ENCODE measurements at places on chromosomes 7 and 10.
A peak's percentile ranks its signal among the peaks of the same experiment; 100 is the strongest.

GRCh38 chr10:5453749-5454489, 41.6 kb downstream of the NET1 start:
- no peak for DNase-seq

DNA sequence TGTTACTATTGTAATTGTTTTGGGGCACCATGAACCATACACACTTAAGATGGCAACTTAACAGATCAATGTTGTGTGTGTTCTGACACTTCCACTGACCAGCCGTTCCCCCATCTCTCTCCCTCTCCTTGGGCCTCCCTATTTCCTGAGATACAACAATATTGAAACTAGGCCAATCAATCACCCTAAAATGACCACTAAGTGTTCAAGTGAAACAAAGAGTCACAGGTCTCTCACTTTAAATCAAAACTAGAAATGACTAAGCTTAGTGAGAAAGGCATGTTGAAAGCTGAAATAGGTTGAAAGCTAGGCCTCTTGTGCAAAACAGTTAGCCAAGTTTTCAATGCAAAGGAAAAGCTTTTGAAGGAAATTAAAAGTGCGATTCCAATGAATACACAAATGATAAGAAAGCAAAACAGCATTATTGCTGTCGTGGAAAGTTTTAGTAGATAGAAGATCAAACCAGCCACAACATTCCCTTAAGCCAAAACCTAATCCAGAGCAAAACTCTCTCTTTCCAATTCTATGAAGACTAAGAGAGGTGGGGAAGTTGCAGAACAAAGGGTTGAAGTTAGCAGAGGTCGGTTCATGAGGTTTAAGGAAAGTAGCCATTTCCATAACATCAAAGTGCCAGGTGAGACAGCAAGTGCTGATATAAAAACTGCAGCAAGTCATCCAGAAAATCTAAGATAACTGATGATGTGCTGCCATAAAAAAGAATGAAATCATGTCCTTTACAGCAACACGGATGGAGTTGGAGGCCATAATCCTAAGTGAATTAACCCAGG, 90.6 kb downstream of the MTPN start:
- DNase-seq: no peak

GRCh38 chr7:105691680-105692564, 110.6 kb upstream of the EFCAB10 start:
- peak; percentile 86 for DNase-seq

GRCh38 chr10:21732067-21732772, 198.2 kb downstream of the MLLT10 start:
- no peak for DNase-seq

DNA sequence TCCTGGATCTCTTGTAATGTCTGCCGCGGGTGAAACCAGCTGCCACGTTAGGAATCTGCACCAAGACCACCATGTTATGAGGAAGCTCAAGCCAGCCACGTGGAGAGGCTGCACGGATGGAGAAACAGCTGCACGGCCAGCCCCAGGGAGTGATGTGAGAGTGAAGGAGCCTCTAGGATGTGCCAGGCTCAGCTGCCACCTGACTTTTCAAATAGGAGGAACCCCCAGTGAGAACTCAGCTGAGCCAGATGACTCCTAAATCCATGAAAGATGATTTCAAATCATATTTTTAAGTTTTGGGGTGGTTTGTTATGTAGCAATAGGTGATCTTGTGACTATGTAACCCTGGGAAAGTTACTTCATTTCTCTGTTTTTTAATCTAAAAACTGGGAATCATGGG, 71.7 kb downstream of the PRKAG2 start:
- no peak for DNase-seq

- no peak for DNase-seq
Observed at GRCh38 chr10:22343731-22344130, 1.6 kb upstream of the SPAG6 start.

DNA sequence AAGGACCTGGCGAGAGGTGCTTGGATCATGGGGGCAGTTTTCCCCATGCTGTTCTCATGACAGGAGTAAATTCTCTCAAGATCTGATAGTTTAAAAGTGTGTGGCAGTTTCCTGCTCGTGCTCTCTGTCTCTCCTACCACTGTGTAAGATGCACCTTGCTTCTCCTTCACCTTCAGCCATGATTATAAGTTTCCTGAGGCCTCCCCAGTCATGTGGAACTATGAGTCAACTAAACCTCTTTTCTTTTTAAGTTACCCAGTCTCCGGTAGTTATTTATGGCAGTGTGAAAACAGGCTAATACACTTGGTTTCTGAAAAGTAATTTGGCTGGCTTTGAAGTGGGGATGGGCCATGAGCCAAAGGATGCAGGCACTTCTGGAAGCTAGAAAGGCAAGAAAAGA, 268.0 kb upstream of the KAT6B start:
- DNase-seq: no peak

- no peak for DNase-seq
Observed at GRCh38 chr10:17790651-17791050, 18.5 kb upstream of the MRC1 start.

- no peak for DNase-seq
Observed at GRCh38 chr7:143013893-143014292, 13.0 kb downstream of the OR9A2 start.

DNA sequence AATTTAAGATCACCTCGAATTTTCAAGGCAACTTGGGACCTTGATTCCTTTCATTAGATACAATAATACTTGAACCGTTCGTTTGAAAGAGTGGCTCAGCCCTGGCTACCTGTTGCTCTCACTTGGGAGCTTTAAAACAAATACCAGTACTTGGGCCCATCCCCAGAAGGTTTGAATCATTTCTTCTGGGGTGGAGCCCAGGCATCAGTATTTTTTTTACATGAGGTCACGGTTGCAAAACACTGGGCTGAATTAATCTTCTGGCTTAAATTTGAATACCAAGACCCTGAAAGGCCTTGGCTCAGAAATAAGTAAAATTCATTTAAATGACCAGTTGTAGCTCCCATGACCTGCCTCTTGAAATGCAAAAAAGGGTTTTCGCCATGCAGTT, 214.9 kb downstream of the CREB5 start:
- DNase-seq: no peak

DNA sequence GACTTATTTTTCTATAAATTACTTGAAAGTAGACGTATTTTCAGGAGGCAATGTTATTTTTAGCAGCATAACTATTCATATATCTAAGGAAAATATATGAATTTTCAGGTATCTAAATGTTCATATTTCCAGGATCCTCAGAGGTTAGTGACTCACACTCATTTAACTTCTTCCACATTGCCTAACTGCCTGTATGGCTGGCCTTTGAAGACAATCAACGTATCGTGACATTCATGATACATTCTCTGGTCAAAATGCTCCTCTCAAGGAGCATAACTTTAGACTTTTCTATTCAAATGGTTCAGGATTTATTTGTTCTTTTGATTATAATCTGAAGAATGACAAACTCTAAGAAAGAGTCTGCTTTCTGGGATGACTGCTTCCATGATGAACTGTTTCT, 89.3 kb downstream of the SEMA3C start:
- no peak for DNase-seq

DNA sequence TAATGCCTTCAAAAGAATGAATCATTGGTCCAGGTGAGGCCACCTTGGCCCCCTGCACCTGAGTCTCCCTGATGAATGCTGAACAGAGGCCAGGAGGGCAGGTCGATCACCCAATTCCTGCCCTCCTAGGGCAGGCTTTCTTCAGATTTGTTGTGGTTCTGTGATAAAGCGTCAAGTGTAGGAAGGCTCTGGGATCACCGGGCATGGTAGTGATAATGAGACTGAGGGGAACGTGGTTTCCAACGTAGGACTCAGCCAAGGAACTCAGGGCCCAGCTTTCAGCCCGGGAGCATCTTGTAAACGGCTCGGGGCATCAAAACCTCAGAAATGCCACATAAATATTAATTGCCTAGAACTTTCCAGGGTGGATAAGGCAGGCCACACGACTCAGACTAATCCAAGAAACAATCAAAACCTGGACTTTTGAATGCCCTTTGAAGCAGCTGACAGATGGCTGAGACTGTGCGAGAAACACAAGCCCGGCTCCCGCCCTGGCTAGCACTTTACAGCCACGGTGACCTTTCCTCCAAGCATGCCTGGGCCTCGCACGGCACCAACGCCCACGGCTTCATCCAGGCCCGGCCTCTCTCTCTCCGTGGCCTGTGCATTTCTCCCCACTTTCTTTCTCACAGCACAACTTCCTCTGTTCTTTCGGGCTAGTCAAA, 239.3 kb upstream of the GRB10 start:
- no peak for DNase-seq

GRCh38 chr7:97421307-97421930, 303.9 kb downstream of the SDHAF3 start:
- no peak for DNase-seq
